ENCODE measurements at places on chromosomes 7 and 10. TPM values are rescaled to one million over a fixed set of nuclear protein-coding genes. Genes with fewer than 3 reads are reported as not detected.

Gene FAM24B
- total RNA-seq, result 16.3 TPM

Gene CCDC172
- total RNA-seq, result not detected

Gene HOXA5
- total RNA-seq, result 6.2 TPM

Gene HMX3
- not detected for total RNA-seq

Gene WASHC2C
- 17.8 TPM for total RNA-seq

Gene CALHM1
- total RNA-seq, result not detected

Gene KAT6B
- 7.1 TPM for total RNA-seq

Gene GIMAP4
- not detected for total RNA-seq

Gene PLEKHS1
- not detected for total RNA-seq

Gene FKBP6
- total RNA-seq, result not detected

Gene ATOH7
- 0.19 TPM for total RNA-seq

Gene OPN1SW
- not detected for total RNA-seq

Gene RBP3
- total RNA-seq, result not detected

Gene PILRA
- total RNA-seq, result 3.4 TPM

Gene CYP2E1
- total RNA-seq, result 0.19 TPM

Gene SPACDR
- total RNA-seq, result 0.90 TPM

Gene IL6
- total RNA-seq, result 2.9 TPM

Gene SMKR1
- total RNA-seq, result 13.3 TPM
